ENCODE measurements at places on chromosomes 5 and 9.

DNA sequence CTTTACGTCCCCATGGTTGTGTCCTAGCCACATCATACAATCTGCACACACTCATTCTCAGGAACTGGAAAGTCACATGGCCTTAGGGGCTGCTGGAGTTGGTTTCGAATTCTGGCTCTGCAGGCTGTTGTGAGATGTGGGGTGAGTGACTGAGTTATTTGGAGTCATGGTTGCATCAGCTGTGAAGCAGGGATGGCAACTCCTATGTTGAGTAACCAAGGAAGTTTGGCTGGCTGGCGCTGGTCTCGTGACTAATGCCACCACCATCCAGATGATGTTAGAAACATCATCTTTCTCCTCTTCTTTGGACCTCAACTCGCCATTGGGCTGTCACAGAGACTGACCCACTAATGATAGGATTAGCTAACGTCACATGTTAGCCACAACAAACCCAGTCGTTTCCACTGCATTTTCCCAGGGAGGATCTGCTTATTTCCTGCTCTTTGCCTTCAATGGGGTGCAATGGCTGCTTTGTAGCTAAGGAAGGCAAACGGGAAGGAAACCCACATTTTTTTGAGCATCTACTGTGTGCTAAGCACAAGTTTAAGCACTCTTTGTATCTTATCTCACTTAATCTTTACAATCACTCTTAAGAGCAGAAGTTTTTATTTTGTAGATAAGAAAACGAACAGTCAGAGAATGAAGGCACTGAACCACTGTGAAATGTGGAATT is 78.1 kb upstream of the UBTD2 start:
- no peak for DNase-seq

- DNase-seq: no peak
Observed at GRCh38 chr5:6484446-6484845, 35.8 kb downstream of the UBE2QL1 start.

- no peak for DNase-seq
Observed at GRCh38 chr9:133490865-133491655, 12.2 kb upstream of the SLC2A6 start.

DNA sequence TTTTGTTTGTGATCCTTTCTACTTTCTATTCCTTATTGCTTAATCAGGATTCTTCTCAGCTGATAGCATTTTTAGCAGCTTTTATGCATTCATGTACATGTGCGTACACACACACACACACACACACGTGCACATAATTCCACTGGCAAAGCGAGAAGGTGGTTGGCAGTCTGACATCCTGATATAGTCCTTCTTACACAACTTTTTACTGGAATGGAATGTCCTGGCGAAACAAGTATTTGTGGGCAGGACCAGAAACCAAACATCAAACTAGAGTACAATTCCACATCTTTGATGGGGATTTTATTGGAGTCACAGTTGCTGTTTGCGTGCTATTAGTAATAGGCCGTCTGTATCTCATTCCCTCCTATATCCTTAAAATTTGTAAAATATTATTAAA is 356.5 kb downstream of the CCDC171 start:
- no peak for DNase-seq

DNA sequence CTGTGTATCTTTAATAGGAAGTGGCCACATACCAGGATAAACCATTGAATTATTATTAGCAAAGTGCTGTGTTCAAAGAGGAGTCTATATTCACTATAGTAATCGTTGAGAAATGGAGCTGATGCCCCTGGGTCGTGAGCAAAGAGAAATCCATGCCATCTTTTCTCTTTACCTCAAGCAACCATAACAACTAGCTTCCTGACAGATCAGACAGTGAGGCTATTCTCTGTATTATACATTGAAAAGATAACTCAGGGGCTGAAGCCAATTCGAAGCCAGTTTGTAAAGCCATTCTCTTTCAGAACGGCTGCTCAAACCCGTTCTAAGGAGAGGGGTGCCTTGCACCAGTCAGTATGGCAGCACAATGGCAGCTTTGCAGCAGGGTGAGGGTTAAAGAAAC is 680.6 kb downstream of the SEMA5A start:
- no peak for DNase-seq

DNA sequence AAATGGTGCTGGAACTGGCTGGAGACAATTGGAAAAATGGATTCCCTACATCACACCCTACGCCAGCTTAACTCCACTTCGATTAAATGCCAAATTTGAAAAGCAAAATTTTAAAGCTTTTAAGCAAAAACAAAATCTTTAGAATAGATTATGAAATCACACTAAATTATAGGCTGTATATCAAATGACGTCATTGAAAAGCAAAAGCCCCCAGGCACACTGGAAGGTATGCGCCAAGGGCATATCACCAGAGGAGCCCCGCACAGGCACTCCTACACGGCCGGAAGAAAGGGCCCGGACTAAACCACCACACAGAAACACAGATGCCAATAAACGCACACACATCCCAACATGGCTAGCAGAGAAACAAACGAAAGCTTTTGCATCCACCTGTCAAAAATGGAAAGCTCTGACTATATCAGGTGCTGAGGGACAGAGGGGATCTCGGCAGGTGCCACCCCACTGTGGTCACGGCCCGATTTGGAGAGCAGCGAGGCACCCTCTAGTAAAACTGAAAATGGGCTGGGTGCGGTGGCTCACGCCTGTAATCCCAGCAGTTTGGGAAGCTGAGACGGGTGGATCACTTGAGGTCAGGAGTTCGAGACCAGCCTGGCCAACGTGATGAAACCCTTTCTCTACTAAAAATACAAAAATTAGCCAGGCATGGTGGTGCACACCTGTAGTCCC is 17.0 kb upstream of the MXD3 start:
- DNase-seq: no peak

DNA sequence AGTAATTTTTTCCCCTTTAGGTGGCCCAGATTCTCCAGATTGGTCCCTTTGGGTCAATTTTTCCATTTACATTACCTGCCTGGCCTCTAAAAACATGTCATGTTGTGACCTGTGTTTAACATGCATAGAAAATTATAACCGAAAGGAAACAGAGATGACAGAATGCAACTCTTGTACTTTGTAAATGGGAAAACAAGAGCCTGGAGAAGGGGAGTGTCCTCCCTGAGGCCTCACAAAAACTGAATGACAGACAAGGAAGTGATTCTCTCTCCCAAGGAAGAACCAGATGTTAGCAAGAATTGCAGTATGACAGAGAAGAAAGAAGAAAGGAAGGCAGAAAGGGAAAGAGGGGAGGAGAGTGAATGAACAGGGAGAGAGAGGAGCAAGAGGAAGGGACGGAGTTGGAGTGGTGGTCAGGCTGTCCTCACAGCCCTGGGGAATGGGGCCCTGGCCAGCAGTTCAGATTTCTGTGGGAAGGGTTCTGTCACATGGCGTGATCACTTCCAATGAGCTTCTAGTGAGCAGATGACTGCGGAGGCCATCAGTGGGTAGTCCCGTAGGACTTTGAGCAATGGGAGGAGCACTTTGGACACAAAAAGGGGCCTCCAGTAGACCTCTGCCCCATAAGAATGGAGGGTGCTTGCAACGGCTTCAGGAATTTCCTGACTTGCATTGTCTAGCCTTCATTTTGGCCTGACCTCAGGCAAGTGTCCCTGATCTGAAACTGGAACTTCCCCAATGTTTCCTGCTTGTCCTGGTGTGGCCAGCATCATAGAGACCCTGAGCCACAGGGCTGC is 31.6 kb downstream of the ABLIM3 start:
- DNase-seq: no peak

GRCh38 chr5:107251151-107251550 is 419.6 kb downstream of the EFNA5 start:
- no peak for DNase-seq

DNA sequence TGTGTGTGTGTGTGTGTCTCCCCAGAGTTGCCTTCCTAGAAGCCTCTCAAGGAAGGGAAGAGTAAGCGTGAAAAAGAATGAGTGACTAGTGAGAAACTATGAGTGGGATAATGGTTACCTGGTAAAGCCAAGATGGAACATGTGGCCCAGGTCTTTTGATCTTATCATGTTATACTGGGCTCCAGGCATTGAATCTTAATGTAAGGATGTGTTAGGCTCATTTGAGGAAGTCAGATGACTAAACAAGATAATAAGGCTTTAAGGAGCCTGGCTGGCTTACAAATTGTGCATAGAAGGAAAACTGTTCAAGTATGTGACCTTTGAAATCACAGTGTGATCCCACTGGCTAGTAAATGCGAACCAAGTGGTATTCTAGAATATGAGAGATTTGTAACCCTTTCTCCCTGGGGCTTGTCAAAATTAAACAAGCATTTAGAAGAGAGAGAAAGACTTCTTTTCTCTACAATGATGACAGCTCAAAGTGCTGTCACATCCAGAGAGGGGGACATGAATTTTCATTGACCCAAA is 29.9 kb upstream of the HMHB1 start:
- no peak for DNase-seq

GRCh38 chr5:153552886-153553285 is 62.4 kb downstream of the GRIA1 start:
- no peak for DNase-seq

GRCh38 chr5:155250596-155250995 is 237.0 kb downstream of the KIF4B start:
- DNase-seq: no peak

DNA sequence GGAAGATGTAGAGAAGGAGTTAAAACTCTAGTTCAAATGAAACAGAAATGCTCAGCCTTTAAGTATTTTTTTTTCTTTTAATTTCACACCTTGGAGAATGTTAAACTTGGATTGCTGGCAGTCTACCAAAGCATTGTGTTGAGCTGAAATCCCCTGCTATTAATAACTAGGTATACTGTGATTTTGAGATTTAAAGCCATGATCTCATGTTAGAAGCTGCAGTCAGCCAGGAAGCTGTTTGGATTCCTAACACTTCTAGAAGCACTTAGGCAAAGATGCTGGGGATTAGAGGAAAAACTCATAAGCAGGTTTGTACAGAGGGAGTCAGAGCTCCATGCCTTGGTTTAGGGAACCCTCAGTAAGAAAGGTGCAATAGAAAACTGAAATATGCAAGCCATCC is 141.4 kb downstream of the KIF4B start:
- DNase-seq: no peak

- no peak for DNase-seq
Observed at GRCh38 chr5:82107267-82107666, 135.4 kb downstream of the ATG10 start.

DNA sequence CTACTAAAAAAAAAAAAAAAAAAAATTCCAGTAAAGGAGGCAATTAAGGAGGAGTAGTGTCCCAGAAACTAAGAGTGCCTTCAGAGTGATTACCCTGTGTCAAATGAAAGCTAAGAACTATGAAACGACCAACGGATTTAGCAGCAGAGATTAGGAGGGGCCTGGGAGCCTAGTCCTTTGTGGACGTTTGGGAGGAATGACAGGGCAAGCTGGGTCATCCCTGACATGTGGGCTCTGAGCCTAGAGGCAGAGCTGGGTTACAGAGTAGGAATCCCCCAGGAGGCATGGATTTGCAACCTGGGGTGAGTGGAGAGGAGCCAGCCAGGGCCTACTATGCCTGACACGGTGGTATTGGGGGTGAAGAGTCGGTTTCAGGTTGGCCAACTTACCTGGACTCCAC is 4.3 kb upstream of the ARID3C start:
- no peak for DNase-seq

DNA sequence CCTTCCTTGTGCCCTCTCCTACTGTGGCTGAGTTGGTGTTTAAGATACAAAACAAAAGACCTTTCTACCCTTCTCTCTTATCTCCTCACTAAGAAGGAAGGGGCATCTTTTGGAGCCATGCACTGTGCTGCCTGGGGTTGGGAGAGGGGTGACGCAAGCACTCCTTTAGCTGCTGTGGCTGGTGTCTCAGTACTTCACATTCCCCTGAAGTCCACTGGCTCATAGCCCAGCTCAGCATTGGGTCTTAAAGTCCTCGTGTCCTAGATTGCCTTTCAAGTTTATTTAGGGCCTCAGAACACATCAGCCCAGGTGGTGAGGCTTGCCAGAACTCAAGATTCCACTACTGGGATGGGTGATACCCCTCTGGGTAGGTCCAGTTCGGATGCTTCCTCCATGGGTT is 325.9 kb upstream of the CYLC2 start:
- DNase-seq: no peak

- no peak for DNase-seq
Observed at GRCh38 chr5:15014809-15015208, 143.2 kb upstream of the ANKH start.

DNA sequence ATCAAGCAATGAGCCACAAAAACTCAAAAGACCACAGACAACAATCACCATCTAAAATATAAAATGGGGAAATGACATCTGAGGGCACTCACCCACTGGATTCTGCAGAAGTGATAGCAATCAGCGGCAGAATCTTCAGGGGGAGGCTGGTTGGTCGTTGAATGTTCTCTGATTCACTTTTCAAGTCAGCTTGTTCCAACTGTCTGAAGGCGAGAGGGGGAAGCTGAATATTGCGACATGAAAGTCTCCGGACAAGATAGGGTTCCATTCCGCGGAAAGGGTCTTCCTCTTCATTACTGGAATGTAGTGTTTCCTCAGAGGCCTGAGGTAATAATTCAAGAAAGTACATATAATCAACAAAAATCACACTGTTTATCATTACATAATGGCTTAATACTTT is 94.9 kb upstream of the PDE4D start:
- no peak for DNase-seq

GRCh38 chr9:79604921-79605562 is 33.3 kb downstream of the TLE4 start:
- no peak for DNase-seq

DNA sequence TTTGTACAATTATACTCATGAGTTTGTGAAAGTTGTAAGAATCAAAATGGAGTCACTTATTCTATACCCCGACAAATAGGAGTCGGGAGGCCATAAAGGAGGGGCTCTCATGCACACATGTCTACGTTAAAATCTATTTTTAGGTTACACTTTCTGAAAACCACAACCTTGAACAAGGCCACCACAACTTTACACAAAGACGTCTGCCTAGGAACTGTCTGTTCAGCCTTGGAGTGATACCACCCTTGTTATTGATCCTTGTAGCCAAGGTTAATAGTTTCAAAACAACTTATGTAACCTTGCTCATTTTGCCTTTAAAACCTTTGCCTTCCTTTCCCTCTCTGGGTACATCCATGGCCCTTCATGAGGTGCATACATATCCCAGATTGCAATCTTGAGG is 4.1 kb upstream of the NDFIP1 start:
- DNase-seq: no peak

GRCh38 chr5:126044111-126044668 is 379.0 kb upstream of the GRAMD2B start:
- DNase-seq: no peak

DNA sequence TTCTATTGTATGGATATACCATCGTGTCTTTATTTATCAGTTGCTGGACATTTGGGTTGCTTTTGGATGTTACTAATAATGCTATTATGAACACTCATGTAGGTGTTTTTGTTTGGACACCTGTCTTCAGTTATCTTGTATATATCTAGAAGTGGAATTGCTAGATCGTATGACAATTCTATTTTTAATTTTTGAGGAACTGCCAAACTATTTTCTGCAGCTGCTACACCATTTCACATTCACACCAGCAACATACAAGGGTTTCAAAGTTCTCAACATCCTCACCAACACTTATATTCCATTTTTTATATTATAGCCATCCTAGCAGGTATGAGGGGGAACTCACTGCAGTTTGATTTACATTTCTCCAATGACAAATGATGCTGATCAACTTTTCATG is 324.6 kb downstream of the CAAP1 start:
- DNase-seq: no peak

Measured in stimulated activated CD8-positive, alpha-beta memory T cell treated with anti-CD3 and anti-CD28 coated beads, Interleukin-4, amount 100 ng/mL, for 1 hour (primary cell).